ENCODE measurements at places on chromosomes 5 and 9.

GRCh38 chr5:140094889-140095288 is 19.0 kb upstream of the PURA start:
- DNase-seq, result no peak

DNA sequence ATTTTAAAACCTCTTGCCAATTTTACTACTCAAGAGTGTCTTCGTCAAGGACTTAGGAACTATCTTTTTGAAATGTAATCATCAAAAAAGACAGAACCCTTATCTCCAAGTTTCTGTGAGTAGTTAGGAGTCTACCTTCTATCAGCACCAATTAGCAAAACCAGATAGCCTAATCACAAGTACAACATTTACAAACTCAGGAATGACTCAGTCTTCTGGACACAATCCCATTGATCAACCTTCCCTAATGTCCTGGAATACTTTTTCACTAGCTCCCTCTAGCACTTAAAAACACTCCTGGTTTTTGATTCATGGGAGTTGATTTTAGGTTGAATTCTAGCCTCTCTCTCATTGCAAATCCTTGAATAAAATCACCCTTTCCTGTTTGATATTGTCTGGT is 680.7 kb downstream of the PRR16 start:
- DNase-seq, result no peak

DNA sequence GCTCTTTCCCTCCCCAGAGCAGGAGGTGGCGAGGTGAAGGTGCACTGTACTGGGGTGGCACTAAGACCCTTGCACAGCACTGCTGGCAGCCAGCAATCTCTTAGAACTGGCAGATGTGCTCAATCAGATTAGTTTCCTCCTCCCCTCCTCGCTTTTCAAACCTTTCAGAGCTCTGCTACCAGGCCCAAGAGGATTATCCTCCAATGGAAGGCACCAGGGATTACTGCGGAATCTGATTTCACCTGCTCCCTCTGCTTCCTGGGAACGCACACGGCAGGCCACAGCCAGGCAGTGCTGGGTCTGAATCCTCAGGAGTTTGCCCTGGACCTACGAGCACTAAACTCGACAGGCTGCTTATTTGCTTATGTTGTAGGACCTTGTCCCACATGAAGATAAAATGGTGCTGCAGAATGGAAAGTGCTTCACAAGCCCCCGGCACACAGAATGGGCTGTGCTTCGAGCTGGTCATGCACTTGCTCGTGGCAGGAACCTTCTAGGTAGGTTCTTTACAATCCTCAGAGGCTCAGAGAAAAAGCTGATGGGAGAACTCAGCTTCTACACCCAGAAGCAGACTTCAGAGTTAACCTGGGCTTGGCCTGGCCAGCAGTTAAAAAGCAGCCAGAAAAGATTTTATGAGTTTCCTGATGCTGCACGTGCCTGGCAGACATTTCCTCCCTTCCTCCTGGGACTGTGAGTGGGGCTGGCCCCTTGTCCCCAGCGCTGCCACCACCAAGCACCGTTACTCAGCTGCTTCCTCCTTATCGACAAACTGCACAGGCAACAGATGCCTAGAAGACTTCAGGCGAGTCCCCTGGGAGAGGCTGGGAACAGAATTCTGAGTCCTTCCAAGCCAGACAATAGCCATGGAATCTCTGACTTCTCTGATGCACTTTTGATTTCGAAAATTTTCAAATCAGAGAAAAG is 33.1 kb downstream of the FABP6 start:
- no peak for DNase-seq

- no peak for DNase-seq
Observed at GRCh38 chr9:35730486-35730854, 1.5 kb downstream of the TLN1 start.

GRCh38 chr5:149383399-149383798 is 4.3 kb upstream of the IL17B start:
- no peak for DNase-seq

DNA sequence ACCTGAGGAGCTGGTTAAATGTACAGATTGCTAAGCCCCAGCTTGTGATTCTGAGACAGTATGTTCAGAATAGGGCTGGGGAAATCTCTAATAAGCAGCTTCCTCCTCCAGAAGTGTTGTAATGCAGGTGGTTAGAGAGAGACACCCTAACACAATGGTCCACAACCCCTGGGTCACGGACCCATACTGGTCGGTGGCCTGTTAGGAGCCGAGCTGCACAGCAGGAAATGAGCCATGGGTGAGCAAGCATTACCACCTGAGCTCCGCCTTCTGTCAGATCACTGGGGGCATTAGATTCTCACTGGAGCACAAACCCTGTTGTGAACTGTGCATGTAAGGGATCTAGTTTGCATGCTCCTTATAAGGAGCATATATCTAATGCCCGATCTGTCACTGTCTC is 61.8 kb downstream of the SLC36A1 start:
- DNase-seq, result no peak

DNA sequence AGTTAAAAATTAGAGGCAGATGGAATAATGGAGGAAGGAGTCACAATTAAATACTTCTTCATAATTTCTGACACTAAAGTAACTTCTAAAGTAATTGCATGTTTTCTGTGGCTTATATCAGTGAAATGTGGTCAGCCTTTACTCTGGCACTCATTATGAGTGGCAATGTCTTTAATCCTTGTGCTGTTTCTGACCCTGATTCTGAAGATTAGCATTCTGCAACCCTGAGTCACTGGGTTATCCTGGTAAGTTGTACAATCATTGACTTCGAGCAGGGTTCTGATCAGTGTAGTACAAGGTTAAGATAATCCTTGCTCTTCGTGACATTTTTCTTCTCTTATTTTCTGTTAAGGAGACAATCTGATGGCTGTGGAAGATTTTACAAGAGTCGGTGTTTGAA is 379.4 kb upstream of the RORB start:
- no peak for DNase-seq

- no peak for DNase-seq
Observed at GRCh38 chr9:1956958-1957357, 58.2 kb upstream of the SMARCA2 start.

- DNase-seq, result no peak
Observed at GRCh38 chr5:7871653-7872052, 2.7 kb downstream of the MTRR start.

GRCh38 chr9:93286252-93287188 is 102.6 kb downstream of the WNK2 start:
- no peak for DNase-seq

GRCh38 chr5:109584986-109585599 is 104.6 kb upstream of the MAN2A1 start:
- DNase-seq, result no peak

GRCh38 chr9:78756813-78757510 is 460.0 kb downstream of the PSAT1 start:
- no peak for DNase-seq

- no peak for DNase-seq
Observed at GRCh38 chr5:80190960-80191359, 64.9 kb downstream of the SERINC5 start.

GRCh38 chr5:18113721-18114120 is 479.5 kb downstream of the TAF11L14 start:
- DNase-seq, result no peak
